ENCODE measurements at places on chromosomes 3 and 15.

DNA sequence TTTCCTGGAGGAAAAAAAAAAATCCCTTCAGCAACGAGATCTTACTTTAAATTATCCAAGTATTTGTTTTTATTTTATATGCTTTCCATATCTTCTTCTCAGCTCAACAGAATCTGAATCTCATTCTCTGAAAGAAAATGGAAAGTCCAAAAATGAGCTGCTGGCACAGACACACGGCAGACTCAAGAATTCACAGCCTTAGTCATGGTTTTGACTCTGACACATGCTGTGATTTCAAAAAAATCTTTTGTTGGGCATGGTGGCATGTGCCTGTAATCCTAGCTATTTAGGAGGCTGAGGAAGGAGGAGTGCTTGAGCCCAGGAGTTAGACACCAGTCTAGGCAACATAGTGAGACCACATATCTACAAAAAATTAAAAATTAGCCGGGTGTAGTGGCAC, 565.0 kb downstream of the MAGI1 start:
- peak; percentile 16 for DNase-seq

DNA sequence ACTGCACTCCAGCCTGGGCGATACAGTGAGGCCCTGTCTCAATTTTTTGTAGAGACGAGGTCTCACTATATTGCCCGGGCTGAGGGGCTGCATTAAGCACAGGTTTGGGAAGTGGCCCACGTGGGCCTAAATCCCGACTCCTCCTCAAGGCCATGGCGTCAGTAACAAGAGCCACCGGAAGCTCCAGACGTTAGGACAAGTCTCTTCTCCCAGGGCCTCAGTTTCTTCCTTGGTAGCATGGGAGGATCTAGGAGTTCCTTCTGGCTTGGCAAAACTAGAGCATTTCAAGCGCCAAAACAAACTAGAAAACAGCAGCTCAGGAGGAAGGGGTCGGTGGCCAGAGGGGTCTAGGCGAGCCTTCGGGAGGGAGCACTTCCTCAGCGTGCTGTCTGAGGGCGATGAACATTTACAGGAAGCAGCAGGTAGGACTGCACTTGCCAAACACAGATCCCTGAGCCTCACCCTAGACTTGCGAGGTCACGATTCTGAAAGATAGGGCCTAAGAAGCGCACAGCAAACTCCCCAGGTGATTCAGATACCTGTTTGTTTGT, 536 bp downstream of the SNAPC5 start:
- DNase-seq = no peak

DNA sequence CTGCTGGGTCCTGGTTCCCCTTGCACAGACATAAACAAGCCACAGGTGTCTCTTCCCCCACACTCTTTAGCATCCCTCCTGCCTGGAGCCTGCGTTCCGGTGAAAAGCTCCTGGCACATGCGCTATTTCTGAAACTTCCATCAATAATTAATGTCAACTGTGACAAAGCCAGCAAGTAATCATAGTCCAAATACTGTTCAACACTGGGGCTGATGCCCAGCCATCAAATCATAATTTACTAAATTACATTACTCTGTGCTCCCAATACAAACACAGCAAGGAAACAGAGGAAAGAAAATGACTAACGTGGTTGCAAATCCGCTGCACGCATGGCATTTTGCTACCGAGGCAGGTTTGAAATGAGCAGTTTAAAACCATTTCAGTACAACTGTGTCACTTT, 294.7 kb downstream of the ERC2 start:
- no peak for DNase-seq

DNA sequence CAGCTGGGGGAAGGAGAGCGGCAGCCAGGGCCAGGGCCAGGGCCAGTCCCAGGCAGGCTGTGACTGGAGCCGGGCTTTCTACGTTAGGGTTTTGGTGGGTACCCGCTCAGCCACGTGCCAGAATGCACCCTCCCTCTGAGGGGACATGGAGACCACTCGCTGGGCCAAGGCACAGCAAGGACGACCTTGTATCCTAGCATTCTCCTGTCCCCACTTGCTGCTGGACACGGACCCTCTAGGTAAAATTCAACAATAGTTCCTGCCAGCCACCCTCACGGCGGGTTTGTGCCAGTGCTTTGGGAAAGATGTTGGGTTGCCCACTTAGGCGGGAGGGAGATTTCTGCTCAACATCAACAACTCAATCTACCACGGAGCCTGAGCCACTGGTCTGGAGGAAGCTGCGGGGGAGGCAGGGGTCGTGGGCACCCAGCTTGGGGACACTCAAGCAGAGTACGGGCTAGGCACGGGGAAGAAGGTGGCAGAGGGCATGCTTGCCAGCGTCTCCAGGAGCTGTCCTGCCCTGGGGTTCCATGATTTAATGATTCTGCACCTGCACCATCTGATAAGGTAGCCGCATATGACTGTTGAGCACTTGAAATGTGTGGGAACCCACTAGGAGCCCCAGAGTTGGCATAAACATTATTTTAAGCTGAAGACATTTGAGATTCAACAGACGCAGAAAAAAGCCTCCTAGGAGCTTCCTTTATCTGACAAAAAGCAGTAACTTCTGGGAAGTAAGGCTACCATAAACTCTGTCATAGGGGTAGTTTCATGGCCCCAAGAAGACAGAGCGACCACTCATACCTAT, 22.5 kb upstream of the C15orf39 start:
- DNase-seq = no peak

DNA sequence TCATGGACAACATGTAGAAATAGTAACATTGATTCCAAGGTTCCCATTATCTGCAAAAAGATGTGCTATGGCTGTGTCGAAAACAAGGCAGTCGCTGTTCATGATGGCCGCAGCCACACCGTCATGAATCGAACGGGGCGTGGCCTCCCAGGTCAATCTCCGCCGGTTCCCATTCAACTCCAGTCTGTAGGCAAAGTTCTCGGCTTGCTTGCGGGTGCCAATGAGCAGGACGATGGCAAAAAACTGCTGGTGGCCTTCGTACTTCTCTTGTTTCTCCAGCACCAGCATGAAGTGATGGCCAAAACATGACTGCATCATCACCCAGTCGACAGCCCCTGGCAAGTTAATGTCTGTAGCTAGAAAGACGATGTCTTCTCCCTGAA, 20.8 kb downstream of the SIAH2 start:
- no peak for DNase-seq

- no peak for DNase-seq
Measured at GRCh38 chr3:129527262-129527661, 1.2 kb upstream of the RHO start.

- peak; percentile 22 for DNase-seq
Measured at GRCh38 chr3:29822071-29822470, 541.2 kb downstream of the RBMS3 start.

GRCh38 chr3:171459137-171459941, 866 bp downstream of the TNIK start:
- DNase-seq = peak; percentile 41

DNA sequence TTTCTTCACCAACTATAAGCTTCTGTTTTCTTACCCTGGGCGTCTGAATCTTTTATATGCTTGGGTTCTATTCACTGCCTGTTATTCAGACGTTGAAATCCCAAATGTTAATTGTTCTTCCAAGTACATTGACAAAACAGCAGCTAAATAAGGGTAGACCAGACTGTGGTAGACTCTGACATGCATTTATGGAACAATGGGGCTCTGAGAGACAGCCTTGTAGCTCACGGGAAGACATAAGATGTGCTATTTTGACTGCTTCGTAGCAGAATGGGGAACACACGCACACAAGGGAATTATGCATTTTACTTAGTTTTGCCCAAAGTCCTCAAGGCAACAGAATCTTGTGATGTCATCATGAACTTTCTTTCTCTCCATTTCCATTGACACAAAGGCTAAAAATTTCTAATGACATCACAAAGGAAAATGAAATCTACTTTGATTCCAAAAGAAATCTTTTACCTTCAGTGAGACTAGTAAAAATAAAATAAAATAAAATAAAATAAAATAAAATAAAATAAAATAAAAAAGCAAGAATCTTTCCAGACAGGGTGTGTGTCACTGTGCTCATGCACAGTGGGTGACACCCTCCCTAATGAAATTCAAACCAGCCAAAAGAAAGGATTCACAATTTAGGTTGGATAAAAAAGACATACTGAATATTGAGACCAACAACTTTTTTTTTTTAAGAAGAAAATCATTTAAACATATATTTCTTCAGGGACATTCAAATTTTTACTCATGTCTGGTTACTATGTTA, 346.6 kb downstream of the ZBTB20 start:
- peak; percentile 3 for DNase-seq

DNA sequence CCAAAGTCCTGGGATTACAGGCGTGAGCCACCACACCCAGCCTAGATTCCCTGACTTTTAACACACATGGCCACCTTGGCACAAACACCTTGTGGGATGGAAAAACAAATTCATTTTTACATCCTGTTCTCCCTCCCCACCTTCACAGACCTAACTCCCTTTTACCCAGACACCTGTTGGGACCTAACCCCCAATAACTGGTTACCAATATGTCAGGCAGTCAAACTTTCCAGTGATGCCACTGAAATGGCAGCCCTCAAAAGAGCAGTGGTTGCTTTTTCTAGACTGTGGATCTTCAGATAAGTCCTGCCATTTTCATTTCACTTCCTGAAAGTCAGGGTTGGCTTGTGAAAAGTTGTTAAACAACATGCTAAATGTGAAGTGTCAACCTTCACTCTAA, 34.9 kb downstream of the SIN3A start:
- no peak for DNase-seq

DNA sequence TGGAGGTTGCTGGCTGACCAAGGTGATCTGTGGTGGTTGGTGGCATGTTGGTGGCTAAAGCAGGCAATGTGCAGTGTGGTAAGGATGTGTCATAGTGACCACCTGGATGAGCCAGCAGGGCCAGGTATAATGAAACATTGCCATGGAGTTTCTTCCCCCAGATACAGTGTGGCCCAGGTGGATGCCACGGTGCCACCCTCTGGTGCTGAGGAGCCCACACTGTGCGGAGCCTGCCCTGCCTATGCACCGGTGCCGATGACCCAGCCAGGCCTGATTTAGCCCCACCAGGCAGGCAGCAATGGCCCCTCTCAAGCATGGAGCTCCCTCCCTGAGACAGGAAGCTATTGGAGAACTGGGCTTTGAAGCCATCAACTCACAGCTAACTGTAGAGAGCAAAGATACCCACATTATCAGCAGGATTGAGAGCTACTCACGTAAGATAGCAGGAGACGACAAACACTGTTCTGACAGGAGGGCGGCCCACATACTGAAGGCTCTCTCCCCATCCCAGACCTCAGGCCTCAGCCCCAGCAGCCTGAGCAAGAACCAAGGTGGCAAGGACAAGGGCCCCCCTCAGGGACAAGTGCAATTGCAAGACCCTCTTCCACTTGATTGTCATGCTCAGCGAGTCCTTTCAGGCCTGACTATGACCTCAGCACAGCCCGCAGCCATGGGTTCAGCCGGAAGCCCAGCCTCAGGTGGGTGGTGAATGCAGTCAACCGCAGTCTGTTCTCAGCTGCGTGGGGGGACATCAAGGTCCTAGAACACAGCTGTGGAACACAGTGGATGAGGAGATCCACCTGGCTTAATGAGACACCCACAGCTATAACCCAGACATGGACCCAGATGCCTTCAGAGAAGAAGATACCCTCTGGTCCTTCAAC, 82.8 kb upstream of the CDV3 start:
- no peak for DNase-seq

- peak; percentile 80 for DNase-seq
Measured at GRCh38 chr15:58731756-58732535, 17.6 kb downstream of the ADAM10 start.

- DNase-seq = peak; percentile 31
Measured at GRCh38 chr15:81170511-81170910, 26.2 kb upstream of the IL16 start.

DNA sequence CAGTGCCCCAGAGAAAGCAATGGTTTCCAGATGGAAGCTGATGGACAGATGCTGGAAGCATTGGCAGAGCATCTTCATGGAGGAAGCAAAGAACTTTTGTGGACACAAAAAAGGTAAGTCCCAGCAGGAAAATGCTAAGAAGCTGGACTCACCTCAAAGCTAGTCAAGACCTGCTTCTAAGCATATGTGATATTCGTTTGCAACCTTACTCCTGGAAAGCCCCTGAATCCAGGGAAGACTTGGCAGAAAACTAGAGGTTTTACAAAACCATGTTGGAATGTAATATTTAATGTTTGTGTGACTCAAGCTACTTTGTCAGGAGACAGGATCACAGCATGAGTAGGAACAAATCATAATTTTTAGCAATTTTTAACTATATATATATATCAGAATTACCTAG, 288.2 kb downstream of the BCHE start:
- no peak for DNase-seq

GRCh38 chr3:116405231-116405630, 40.1 kb downstream of the LSAMP start:
- no peak for DNase-seq
